ENCODE measurements at places on chromosomes 11 and 22.

- DNase-seq, result peak; percentile 57
Observed at GRCh38 chr22:49979587-49980264, 19.2 kb downstream of the PIM3 start.

DNA sequence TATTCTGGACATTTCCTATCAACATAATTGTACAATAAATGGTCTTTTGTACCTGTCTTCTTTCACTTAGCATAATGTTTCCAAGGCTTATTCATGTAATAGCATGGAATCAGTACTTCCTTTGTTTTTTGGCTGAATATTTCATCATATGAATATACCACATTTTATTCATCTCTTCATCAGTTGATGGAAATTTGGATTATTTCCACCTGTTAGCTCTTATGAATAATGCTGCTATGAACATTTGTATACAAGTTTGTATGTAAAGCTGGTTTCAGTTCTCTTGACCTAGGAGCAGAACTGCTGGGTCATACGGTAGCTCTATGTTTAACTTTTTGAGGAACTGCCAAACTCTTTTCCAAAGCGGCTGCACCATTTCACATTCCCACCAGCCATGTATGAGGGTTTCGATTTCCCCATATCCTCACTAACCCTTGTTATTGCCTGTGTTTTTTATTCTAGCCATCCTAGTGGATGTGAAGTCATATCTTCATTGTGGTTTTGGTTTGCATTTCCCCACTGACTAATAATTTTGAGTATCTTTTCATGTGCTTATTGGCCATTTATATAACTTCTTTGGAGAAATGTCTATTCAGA is 20.9 kb downstream of the EXT2 start:
- no peak for DNase-seq

GRCh38 chr11:78432956-78433355 is 15.3 kb upstream of the GAB2 start:
- no peak for DNase-seq

GRCh38 chr11:129703846-129704245 is 111.8 kb upstream of the TMEM45B start:
- no peak for DNase-seq

- no peak for DNase-seq
Observed at GRCh38 chr11:64876229-64876750, 2.1 kb downstream of the EHD1 start.

DNA sequence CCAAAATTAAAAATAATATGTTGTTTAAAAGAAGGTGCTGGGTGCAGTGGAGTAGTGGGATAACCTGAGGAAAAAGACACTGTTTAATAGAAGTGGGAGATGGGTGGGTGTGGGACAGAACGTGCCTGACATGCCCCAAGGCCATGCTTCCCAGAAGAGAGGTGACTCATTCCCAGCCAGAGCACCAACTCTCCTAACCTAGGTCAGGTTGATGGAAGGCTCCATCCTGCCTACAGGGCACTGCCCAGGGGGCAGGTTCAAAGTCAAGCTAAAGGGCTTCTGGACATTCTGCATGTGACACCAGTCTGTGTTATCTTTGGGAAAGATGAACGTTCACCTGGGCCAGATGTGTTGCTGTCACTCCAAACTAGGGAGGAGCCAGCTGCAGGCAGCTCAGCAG is 453.1 kb downstream of the SOX6 start:
- DNase-seq, result no peak

GRCh38 chr22:49305214-49305965 is 522.3 kb downstream of the BRD1 start:
- peak; percentile 60 for DNase-seq

DNA sequence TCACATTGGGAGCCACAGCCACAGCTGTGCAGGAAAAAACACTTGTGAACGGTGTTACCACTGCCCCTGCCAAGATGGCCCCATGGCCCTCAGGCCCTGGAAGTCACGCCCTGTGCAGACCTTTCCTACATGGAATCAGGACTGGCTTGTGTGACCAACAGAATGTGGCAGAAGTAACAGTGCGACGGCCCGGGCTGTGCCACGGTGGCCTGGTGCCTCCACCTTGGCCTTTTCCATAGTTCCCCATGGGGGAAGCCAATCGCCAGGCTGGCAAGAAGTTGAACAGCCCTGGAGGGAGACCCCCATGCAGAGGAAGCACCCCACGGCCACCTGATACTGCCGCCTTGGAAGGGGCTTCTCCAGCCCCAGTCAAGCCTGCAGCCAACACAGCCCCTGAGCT is 48.0 kb downstream of the DHCR7 start:
- no peak for DNase-seq

DNA sequence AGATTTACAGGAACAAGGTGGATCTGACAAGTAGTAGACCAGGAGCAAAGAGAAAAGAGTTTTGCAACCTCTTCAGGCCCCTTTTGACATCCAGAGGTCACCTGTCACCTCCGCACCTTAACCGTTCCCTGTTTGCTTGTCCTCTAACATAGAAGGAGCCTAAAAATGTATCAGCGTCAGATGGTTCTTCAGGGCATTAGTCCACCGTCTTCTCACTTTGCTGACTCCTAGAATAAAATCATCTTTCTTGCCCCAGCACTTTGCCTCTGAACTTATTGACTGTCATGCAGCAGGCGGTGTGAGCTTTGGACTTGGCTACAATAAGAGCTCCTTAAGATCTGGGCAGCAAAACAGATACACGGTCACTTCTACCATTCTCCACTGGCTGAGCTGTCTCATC is 339.7 kb upstream of the B3GAT1 start:
- DNase-seq, result no peak

DNA sequence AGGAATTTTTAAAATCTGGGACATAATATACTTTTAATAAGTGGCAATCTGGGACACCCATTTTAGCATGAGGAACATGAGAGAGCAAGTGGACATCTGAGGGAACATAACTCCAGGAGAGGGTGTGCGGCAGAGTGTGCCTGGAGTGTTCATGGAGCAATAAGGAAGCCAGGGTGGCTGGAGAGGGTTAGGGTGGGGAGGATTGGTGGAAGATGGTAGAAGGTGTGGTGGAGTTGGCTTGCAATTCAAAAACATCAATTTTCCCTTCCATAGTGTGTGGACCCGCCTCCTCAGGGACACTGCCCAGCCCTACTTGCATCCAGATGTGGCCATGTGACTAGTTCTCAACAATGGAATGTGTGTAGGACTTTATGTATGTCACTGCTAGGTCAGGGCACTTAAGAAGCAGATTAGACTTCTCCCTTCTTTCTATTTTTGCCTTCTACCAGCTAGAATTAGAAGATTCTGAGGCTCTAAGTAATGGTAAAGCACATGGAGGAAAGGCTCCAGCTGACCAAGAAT is 4.4 kb upstream of the DENND5A start:
- no peak for DNase-seq

GRCh38 chr11:113721462-113722066 is 15.5 kb upstream of the TMPRSS5 start:
- no peak for DNase-seq

GRCh38 chr11:34890812-34891211 is 25.4 kb downstream of the APIP start:
- DNase-seq, result no peak

GRCh38 chr11:123187248-123187647 is 7.8 kb downstream of the CLMP start:
- no peak for DNase-seq

- DNase-seq, result no peak
Observed at GRCh38 chr22:46175631-46176030, 25.3 kb downstream of the PPARA start.

GRCh38 chr11:44531636-44532035 is 33.8 kb upstream of the CD82 start:
- DNase-seq, result no peak
